ENCODE measurements at places on chromosomes 2 and 18.

DNA sequence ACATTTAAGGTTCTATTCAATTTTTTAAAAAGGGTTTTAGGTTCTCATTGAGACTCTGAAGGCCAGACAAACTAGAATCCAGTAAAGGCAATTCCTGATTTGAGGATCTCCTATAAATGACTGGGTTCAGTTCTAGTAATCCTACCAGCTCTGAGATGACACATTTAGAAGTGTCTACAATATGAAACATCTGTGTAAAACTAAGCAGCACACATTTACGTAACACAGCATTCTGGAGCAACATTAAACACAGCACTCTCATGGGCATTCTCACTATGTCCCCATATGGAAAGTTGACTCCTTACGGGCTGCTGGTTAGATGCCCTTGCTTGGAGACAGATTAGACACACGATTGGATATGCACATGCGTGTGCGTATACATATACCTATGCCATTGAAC is 114.4 kb downstream of the ZNF385B start:
- DNase-seq = no peak

- DNase-seq = no peak
Observed at GRCh38 chr2:177093371-177093770, 119.2 kb upstream of the HNRNPA3 start.

- DNase-seq = no peak
Observed at GRCh38 chr18:60499675-60500074, 127.1 kb upstream of the MC4R start.

GRCh38 chr2:25714740-25715139 is 41.4 kb upstream of the DTNB start:
- no peak for DNase-seq

- no peak for DNase-seq
Observed at GRCh38 chr18:50578030-50578429, 18.1 kb downstream of the MAPK4 start.

DNA sequence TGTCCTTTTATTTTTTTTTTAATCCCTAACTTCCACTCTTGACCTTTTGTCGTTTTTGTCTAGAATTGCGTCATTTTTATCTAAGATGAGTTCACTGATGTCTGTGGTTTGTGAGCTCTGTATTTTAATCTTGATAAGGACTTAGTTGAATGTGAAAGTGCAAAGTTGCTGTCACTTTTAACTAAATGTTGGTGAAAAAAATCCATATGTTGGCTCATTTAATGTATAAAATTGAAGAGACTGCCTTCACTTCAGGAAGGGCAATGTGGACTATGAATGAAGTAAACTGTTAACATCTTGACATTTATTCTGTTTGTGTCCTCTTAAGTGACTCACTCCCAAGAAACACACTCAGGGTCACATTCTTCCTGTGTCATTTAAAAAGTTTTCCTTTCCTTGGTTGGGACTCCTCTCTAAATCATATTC is 256.6 kb upstream of the RASGRP3 start:
- DNase-seq = no peak

Data from SIG-M5 (cell line).